Hair follicular keratinocyte (primary cell): ENCODE measurements at places on chromosomes 5 and 9. TPM values are rescaled to one million over a fixed set of nuclear protein-coding genes. Genes with fewer than 3 reads are reported as not detected.

DMRT3 gene
- total RNA-seq: not detected in 2 replicates

IDNK gene
- total RNA-seq: 2.3 and 3.3 TPM in 2 replicates

RNF180 gene
- total RNA-seq: 1.8 and 3.2 TPM in 2 replicates

BTNL8 gene
- not detected in 2 replicates for total RNA-seq

LECT2 gene
- total RNA-seq: not detected in 2 replicates

ROPN1L gene
- total RNA-seq: 0.08 TPM in 1 of 2 replicates, not detected in the other

GAPVD1 gene
- total RNA-seq: 24.0 and 30.8 TPM in 2 replicates

GAS1 gene
- 1.5 and 3.2 TPM in 2 replicates for total RNA-seq

C5orf24 gene
- 16.3 and 23.9 TPM in 2 replicates for total RNA-seq

UHRF2 gene
- 36.2 and 49.4 TPM in 2 replicates for total RNA-seq

PCDHA9 gene
- total RNA-seq: not detected in 2 replicates

SH3TC2 gene
- 6.8 and 12.1 TPM in 2 replicates for total RNA-seq

PCSK1 gene
- 0.08 TPM in 1 of 2 replicates, not detected in the other for total RNA-seq

TRAF2 gene
- total RNA-seq: 10.0 and 16.7 TPM in 2 replicates

MOB3B gene
- 12.5 and 14.0 TPM in 2 replicates for total RNA-seq

SV2C gene
- 0.08 TPM in 1 of 2 replicates, not detected in the other for total RNA-seq

PLCXD3 gene
- not detected in 2 replicates for total RNA-seq

PTAR1 gene
- 21.1 and 23.8 TPM in 2 replicates for total RNA-seq

SLC46A2 gene
- not detected in 2 replicates for total RNA-seq

PCSK5 gene
- 0.34 and 1.1 TPM in 2 replicates for total RNA-seq

CXCL14 gene
- total RNA-seq: 7.6 and 15.5 TPM in 2 replicates

NMUR2 gene
- total RNA-seq: not detected in 2 replicates

LRRC14B gene
- total RNA-seq: not detected in 2 replicates

C5orf52 gene
- total RNA-seq: not detected in 2 replicates

FGF18 gene
- total RNA-seq: not detected in 2 replicates

POMT1 gene
- total RNA-seq: 8.4 and 9.8 TPM in 2 replicates

PCDHGA8 gene
- total RNA-seq: 0.08 and 0.39 TPM in 2 replicates

BRINP1 gene
- 0.47 TPM in 1 of 2 replicates, not detected in the other for total RNA-seq

PCDHGA1 gene
- not detected in 2 replicates for total RNA-seq

NUTM2G gene
- total RNA-seq: not detected in 2 replicates

IFNB1 gene
- not detected in 2 replicates for total RNA-seq

ADGRD2 gene
- total RNA-seq: 0.11 TPM in 1 of 2 replicates, not detected in the other

REEP2 gene
- 2.0 and 4.5 TPM in 2 replicates for total RNA-seq

LCN6 gene
- not detected in 2 replicates for total RNA-seq

GRM6 gene
- not detected in 2 replicates for total RNA-seq

NFIL3 gene
- 6.0 and 7.3 TPM in 2 replicates for total RNA-seq

CCDC180 gene
- 0.39 and 1.8 TPM in 2 replicates for total RNA-seq

F12 gene
- total RNA-seq: 7.5 and 8.3 TPM in 2 replicates

PCDHAC2 gene
- 1.1 and 1.3 TPM in 2 replicates for total RNA-seq

GFI1B gene
- total RNA-seq: not detected in 2 replicates

LCN1 gene
- not detected in 2 replicates for total RNA-seq

LHX2 gene
- 6.0 and 12.3 TPM in 2 replicates for total RNA-seq

SPOCK1 gene
- total RNA-seq: 8.2 and 30.3 TPM in 2 replicates

OR13J1 gene
- not detected in 2 replicates for total RNA-seq

UQCRQ gene
- total RNA-seq: 221 and 284 TPM in 2 replicates

LHX6 gene
- total RNA-seq: 1.9 TPM in 1 of 2 replicates, not detected in the other

MLANA gene
- total RNA-seq: not detected in 2 replicates

PCDHAC1 gene
- 0.16 and 0.61 TPM in 2 replicates for total RNA-seq

GRXCR2 gene
- total RNA-seq: not detected in 2 replicates

ITK gene
- not detected in 2 replicates for total RNA-seq

CCL28 gene
- 1.3 and 1.7 TPM in 2 replicates for total RNA-seq

CDH12 gene
- not detected in 2 replicates for total RNA-seq

HARS2 gene
- total RNA-seq: 26.0 and 27.2 TPM in 2 replicates

PMPCA gene
- total RNA-seq: 45.6 and 64.0 TPM in 2 replicates

ADCY2 gene
- not detected in 2 replicates for total RNA-seq

ASPN gene
- total RNA-seq: 0.08 TPM in 1 of 2 replicates, not detected in the other

F2RL2 gene
- total RNA-seq: 0.27 TPM in 1 of 2 replicates, not detected in the other

FLT4 gene
- 0.08 and 0.16 TPM in 2 replicates for total RNA-seq

IFNA2 gene
- not detected in 2 replicates for total RNA-seq

FAM153A gene
- not detected in 2 replicates for total RNA-seq
